ENCODE measurements at places on chromosomes 1 and 21.

GRCh38 chr1:201710632-201711597, 118.0 kb upstream of the IPO9 start:
- DNase-seq = no peak

DNA sequence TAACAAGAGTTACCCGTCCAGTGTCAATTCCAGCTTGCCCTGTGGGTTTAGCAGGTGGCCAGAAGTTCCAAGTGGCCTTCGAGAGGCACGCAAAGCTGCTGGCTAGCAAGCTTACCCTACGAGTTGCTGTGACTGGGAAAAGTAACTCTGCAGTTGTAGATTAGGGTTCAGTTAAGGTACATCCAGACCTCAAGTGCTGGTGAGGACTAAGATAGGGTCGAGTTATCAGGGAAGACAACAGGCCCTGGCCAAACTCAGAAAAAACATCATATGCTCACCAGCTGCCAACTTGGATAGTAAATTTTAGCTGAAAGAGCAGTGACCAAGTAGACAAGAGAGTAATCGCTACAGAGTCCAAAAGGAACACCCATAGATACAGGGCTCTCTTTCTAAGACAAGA, 27.7 kb upstream of the LRRC7 start:
- no peak for DNase-seq

DNA sequence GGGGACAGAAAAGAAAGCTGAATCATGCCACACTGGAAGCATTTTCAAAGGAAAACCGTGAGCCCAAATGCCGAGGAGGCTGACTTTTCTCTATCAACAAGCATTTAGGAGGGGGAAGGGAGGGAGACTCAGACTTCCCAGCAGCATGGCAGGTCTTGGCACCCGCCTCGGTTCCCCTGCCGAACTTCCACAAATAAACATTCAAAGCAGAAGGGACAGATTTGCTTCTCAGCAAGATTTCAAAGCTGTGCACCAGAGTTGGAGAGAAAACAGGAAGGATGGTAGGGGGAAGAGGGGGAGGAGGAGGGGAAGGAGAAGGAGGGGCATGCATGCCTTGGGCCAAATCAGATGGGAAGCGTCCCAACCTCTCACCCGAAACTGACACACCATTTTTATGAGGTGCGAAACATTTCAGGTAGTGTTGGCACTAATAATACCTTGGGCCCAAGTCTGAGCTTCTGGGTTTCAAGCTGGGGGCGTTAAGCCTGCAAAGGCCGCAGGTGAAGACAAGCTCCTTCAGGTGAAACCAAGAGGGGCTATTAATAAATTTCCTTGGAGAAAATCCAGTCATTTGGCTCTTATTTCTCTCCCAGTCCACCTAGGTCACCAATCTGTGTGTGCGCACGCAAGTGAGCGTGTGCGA, 26.4 kb downstream of the ABCA4 start:
- DNase-seq = no peak

DNA sequence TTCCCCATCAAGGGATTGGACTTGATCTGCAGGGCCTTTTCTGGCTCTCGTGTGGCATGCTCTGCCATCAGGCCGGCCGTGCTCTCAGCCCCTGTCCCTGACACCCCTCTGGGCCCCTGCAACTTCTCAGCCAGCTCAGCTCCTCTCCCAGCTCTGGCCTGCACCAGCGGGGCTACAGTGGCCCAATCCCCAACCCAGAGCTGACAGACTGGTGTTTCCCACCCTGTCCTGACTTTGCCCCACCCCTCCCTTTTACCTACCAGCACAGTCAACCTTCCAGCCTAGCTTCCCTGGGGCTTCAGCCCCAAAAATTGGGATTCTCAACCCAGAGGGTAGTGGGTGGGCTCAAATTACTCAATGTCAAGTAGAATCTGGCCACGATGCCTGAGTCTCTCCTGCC, 149.3 kb downstream of the SYF2 start:
- no peak for DNase-seq

- no peak for DNase-seq
These were observed 23.4 kb upstream of the KIAA1614 start for GRCh38 chr1:180889325-180889724.

GRCh38 chr1:2470290-2471158, 5.6 kb upstream of the PLCH2 start:
- no peak for DNase-seq

GRCh38 chr1:53733447-53733931, 5.5 kb downstream of the GLIS1 start:
- no peak for DNase-seq

DNA sequence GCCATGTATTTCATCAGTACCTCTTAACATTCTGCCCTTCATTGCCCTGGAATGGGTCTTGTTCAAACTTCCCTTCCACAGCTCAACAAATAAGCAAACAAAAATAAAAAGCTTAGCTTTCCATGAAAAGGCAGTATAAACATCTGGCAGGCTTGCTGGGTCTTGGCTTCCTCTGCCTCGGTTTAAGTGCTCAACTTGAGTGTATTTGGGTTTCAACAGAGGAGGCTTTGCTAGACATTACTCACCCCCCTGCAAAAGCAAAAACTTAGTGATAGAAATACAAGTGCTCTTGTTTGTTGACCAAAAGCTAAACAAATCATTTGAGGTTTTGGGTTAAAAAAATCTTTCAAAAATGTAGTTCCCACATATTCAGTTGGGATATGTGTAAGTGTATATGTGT, 518.5 kb downstream of the PLPP3 start:
- DNase-seq = no peak

GRCh38 chr21:31363720-31364119, 19.7 kb upstream of the TIAM1 start:
- no peak for DNase-seq

DNA sequence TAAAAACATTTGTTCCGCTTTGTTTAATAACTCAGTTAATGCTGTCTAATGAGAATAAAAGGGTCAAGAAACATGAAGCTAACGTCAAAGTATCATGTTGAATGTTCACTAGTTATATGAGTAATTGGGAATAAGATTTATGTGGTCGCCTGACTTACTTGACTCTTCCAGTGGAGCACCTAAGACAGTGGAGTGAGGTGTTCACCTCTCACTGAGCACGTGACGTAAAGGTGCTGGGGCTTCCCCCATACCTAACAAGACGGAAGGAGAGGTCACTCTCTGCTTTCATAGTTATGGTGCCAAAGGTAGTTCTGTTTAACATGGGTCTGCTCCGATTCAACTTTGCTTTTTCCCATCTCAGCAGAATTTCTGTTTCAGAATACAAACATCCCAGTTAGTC, 686 bp downstream of the KMO start:
- no peak for DNase-seq

DNA sequence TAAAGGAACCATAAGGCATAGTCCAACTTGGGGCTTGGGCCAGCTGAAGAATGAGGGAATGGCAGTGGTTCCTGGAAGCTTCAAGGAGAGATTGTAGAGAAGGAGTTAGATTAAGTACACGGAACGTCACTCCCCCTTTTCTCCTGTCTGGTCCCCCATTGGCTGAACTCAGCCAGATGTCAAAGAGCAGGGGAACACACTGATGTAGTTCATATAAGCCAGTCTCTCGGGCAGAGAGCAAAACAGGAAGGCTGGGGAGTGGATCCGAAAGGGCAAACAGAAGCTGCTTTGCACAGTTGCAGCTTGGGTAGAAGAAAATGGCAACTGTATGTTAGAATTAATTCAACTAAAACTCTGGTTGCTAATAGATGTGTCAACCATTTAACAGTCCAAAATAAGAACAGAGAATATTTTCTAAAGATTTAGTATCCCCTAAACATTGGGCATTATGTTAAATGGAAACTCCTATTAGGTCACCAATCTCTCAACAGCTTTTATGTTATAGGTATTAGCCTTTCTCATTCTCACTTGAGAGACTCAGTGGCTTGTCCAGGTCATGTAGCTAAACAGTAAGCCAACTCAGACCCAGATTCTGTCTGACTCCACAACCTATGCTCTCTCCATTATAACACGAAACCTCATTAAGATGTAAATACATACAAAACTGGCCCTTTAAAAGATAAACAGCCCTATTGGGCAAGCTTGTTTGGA, 600.7 kb upstream of the USP24 start:
- DNase-seq = no peak

DNA sequence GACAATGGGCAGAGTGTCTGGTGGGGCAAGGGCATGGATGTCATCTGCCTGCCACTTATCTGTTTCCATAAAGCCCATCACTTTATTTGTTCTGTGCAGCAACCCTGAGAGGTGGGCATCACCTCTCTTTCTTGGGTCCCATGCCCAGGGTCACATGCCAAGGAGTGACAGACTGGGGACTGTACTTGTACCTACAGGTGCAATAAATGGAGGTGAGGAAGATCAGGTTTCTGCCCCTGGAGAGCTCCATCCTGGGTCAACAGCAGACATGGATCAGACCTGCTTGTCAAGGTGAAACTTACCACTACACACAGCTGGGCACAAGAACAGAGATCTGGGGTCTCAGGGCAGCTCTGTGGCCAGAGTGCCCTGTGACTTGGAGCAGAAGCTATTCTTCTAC, 18.4 kb upstream of the PRDM16 start:
- no peak for DNase-seq

DNA sequence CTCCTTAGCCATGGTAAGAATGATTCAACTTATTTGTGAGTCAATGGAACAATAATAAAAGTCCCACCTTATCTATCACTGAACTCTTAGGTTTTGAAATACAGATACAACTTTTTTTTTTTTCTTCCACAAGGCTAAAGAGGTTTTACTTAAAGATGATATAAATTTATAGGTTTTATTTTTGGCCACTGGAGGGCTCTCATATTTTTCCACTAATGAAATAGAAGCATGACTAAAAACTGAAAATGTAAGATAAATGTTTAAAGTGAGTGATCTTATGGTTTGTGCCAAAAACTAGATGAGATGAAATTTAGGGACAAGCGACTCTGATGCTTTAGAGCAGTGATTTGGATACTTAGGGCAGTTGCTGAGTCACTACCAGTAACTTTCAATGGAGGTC, 499.0 kb downstream of the NUF2 start:
- DNase-seq = no peak

GRCh38 chr1:22347854-22348760, 103.5 kb upstream of the ZBTB40 start:
- no peak for DNase-seq

GRCh38 chr1:81811757-81812371, 11.1 kb downstream of the ADGRL2 start:
- no peak for DNase-seq

- no peak for DNase-seq
These were observed 11.0 kb downstream of the OR2M5 start for GRCh38 chr1:248155927-248156326.

DNA sequence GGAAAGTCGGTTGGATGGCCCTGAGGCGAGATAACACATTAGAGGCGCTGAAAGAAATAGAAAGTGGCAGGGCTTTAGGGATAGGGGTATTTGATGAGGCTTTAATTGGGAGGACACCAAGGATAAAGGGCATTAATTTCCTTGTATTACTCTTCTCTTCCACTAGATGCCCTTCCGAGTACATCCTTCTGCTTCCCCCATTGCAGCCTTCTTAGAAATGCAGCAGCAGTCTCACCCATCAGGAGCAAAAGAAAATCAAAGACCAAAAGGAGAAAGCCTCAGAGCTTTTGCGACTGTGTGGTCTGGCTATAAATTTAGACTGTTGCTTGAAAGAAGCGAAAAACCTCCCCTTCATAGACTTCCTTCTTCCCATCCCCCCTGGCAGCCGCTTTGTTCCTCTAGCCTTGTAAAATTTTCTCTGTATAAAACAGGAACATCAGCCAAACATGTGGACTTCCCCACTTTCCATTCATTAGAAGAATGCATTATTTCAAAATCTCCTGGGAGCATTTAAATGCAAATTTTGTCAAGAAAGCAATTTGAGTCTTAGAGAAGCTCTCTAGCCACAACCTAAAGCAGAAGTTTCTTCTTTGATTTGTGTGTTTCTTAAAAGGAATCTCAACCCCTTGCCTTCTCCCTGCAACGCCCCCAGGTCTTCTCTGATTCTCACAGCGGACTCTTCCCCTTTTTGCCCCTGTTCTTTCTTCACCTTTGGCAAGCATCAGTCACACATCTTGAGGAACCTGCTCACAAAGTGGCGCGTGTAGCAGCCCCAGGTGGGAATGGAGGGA, 76.6 kb downstream of the NDUFS5 start:
- DNase-seq = no peak

DNA sequence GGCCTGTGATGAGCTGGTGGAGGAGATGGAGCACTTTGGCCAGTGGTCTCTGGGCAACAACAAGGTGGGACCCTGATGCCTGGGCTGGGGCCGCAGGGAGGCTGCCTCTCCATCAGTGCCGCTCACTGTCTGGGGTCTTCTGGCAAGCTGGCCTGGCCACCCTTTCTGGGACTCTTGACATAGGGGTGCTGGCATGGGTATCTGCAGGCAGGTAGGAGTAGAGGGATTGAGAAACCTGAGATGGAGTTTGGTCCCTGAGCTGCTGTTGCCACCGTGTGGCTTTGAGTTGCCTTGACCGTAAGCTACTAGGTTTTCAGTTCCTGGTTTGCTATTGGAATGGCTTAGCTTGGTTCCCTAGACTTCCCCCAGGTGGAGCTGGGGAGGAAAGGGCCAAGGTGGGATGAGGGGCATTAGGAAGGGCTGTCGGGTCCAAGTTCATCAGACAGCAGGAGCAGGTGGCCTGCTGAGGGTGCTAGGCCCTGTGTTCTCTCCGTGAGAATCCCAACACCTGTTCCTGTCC, 13.2 kb upstream of the MFN2 start:
- no peak for DNase-seq

- no peak for DNase-seq
These were observed 11.5 kb downstream of the YBEY start for GRCh38 chr21:46297338-46298271.

DNA sequence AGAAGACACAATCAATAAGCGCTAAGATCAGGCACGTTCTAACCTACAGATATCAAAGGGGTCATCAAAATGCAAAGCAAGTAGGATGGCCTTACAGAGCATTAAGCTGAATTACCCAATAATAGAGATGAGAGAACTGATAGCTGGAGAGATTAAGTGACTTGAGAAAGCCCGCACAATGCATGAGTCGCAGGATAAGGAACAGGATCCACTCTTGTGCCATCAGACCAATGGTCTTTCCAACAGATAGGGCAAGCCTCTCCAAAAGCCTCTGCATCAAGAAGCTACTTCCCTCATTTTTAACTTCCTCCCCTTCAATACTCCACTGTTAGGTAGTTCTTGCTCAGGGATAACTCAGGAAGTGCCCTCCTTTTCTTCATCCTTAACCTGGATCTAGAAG, 2.6 kb downstream of the CHML start:
- DNase-seq = no peak

GRCh38 chr1:23546897-23547584, 12.3 kb downstream of the ID3 start:
- DNase-seq = no peak

DNA sequence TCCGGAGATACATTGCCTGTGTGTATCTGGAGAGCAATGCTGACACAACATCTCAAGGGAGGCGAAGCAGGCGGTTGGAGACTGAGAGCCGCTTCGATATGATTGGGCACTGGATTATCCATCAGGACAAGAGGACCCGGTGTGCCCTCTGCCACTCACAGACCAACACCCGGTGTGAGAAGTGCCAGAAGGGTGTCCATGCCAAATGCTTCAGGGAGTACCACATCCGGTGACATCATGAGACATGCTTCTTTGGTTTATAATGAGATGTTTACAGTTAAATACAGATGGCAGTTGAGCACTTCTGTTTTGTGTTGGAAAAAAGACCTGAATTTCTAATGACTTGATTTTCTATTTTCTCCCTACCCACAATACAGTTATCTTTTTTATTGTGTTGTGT, 12.1 kb downstream of the PGBD2 start:
- no peak for DNase-seq

All from activated naive CD4-positive, alpha-beta T cell (primary cell).